ENCODE measurements at places on chromosomes 4 and X.

GRCh38 chr4:8862800-8863685 is 8.6 kb downstream of the HMX1 start:
- no peak for DNase-seq

- DNase-seq, result no peak
Measured at GRCh38 chr4:85610450-85610849, 135.5 kb downstream of the ARHGAP24 start.

DNA sequence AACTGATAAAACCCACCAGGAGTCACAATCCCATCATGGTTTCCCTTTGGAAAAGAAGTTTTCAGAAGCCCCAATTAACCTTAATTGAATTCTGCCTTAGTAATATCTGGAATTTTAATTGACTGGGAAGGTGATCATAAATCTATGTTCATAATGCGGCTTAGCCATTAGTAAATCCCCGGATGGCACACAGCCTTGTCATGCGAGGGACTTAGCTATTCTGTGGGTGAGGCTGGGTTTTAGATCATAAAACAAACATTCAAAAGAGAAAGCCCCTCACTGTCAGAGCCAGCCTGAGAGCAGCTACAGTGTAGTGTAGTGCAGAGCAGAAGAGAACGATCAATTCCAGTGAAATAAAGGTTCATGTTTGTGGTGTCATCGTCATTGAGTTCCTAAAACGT is 124.0 kb upstream of the NOCT start:
- no peak for DNase-seq

- DNase-seq, result no peak
Measured at GRCh38 chr4:3411676-3412075, 30.1 kb upstream of the HGFAC start.

GRCh38 chrX:16018291-16018690 is 105.1 kb upstream of the GRPR start:
- DNase-seq, result no peak

- no peak for DNase-seq
Measured at GRCh38 chrX:32894679-32895078, 316.7 kb downstream of the DMD start.

DNA sequence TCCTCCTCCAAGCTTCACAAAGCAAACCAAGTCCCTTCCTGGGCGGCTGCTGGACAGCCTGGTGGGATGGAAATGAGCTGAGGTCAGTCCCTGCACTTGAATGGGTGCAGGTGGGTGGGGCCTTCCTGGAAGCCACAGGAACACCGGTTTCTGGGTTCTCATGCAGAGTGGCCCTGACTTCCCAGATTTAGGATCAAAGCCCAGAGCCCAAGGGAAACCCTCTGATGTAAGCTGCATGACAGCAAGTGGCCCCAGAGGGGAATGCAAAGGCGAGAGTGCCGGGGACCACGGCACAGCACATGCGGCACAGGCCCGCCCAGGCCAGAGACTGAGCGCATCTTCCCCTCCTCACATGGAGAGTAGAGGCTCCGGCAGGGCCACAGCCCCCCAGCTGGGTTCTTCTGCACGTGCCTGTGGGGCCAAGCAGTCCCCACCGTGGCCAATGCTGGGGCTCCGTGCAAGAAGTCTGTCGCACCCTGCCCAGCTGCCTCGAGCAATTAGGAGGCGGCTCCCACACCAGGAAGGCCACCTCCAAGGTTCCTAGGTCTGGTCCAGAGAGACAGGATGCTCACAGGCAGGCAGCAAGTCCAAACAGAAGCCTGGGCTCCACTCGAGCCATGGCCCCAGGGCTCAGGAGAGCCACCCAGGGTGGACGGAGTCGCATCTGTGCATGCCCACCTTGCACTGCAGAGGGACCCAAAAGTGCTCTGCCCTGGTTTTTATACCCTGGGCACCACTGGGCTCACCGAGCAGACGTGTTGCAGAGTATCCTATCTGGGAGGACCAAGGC is 83.0 kb downstream of the HTRA3 start:
- no peak for DNase-seq

DNA sequence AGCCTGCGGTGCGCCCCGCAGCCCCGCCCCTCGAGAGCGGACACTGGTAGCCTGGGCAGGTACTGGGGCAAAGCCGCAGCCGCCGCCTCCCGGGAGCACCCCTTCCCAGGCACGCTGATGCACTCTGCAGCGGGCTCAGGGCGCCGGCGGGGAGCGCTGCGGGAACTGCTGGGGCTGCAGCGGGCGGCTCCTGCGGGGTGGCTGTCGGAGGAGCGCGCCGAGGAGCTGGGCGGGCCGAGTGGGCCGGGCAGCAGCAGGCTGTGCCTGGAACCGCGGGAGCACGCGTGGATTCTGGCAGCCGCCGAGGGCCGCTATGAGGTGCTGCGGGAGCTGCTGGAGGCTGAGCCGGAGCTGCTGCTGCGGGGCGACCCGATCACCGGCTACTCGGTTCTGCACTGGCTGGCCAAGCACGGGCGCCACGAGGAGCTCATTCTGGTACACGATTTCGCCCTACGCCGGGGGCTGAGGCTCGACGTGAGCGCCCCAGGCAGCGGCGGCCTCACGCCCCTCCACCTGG is 401 bp downstream of the SOWAHD start:
- DNase-seq, result no peak

DNA sequence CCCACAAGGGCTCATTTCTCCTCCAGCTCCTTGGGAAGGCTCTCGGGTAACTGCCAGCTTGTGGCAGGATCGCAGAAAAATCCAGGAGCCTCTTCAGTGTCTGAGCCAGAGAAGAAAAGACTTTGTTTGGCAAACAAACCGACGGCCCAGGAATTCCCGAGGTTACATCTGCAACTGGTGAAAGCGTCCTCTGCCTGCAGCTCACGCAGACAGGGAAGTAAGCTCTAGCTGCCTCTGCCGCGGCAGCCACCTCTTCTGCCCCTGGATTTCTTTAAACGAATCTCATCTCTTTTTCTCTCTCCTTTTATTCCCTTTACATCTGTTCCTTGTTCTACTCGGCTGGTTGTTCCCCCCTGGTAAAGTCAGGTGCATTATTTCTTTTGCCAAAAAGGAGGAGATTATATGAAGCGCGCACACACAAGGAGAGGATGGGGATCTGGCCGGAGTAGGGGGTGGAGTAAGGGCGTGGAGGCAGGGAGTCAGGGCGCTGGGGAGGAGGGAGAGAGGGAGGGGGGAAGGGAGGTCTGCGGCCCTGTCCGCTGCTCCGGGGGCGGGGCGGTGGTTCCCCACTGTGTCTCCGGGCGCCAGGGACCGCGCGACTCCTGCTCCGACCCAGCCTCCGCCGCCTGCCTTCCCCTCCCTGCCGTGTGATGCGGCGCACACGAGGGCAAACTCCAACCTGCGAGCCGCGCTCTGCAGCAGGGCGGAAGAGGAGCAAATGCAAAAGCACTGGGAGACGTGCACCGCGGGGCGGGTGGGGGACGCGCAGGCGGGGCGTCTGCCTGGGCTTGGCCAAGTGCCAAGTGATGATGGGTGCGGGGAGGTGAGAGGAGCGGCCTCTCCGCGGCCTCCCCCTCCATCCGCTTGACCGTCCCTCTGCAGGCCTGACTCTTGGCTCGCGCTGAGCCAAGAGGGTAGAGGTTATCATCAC is at the start of gene DCHS2:
DCHS2 (minus strand) TSS at position 459 of the 931 bp plus-strand sequence; CDS start at position 15, 444 bp downstream.
- no peak for DNase-seq

DNA sequence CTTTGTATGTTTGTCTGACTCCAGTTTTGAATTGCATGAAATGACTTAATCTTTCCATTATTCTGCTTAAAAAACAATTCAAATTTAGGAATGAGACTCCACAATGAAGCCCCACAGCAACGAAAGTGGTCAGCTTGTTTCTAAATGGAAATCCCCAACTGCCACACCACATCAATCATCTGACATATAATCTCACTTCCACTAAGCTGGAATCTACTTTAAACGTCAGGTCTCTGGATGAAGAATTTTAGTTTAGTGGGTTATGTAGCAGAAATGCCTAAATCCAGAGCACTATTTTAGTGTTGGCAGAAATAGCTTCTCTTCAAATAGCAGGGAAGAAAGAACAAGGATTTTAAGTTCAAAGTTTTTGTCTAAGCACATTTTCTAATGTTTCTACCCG is 1.7 kb upstream of the BMP2K start:
- no peak for DNase-seq

DNA sequence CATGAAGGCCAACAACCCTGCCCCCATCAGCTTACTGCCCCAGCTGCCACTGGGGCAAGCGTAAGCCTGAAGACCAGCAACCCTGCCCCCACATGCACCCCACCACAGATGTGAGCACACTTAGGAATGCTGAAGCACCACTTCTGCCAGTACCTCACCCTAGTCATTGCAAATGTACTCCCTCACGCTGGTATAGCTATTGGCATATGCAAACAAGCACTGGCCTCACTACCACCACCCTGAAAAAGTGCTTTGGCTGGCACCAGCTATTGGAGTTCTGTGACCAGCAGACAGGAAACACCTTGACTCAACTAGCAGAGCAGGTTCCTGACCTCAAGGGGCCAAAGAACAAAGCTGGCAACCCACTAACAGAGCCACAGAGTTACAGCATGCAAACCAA is 534.4 kb upstream of the POU3F4 start:
- DNase-seq, result no peak

DNA sequence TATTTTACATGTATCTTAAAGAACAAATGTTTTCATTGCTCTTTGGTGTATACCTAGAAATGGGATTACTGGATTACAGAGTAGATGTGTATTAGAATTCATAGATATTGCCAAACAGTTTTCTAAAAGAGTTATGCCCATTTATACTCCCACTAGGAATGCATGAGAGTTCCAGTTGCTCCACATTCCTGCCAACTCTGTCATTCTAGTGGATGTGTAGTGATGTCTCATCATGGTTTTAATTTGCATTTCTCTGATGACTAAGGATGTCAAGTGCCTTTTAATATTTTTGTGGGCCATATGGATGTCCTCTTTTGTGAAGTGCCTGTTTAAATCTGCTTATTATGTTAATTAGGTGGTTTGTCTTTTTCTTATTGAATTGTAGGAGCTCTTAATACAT is 65.6 kb upstream of the BMP2K start:
- no peak for DNase-seq

DNA sequence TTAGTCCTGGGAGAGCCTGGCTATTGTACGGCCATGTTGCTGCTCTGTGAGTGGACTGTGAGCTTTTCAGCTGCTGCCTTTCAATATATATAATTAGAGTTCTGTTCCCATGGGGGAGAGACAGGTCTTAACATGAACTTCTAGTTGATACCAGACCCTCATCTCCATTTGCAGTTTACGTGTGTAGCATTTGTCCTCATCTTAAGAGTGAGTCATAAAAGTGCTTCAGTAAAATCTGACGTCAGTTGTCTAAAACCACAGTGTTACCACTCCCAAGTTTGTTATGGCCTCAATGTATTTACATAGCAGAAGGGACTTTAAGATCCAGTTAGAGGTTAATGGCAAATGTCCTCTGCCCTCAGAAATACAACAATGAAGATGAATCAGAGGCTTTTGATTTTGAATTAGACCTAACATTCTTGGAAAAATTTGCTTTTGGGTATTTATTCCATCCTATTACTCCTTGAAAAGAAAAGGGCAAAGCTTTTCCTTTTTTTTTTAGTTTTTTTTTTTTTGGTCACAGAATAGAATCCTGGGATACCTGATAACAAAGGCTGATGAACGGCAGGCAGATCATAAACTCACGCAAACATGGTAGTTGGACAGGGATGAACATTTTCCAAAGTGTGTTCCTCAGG is 38.6 kb downstream of the PHOX2B start:
- DNase-seq, result peak; percentile 57
